NCI-H69 (cell line): ENCODE measurements at places on chromosomes 3 and 15.

GRCh38 chr15:31811641-31812040 is 218.7 kb upstream of the CHRNA7 start:
- DNase-seq = no peak

DNA sequence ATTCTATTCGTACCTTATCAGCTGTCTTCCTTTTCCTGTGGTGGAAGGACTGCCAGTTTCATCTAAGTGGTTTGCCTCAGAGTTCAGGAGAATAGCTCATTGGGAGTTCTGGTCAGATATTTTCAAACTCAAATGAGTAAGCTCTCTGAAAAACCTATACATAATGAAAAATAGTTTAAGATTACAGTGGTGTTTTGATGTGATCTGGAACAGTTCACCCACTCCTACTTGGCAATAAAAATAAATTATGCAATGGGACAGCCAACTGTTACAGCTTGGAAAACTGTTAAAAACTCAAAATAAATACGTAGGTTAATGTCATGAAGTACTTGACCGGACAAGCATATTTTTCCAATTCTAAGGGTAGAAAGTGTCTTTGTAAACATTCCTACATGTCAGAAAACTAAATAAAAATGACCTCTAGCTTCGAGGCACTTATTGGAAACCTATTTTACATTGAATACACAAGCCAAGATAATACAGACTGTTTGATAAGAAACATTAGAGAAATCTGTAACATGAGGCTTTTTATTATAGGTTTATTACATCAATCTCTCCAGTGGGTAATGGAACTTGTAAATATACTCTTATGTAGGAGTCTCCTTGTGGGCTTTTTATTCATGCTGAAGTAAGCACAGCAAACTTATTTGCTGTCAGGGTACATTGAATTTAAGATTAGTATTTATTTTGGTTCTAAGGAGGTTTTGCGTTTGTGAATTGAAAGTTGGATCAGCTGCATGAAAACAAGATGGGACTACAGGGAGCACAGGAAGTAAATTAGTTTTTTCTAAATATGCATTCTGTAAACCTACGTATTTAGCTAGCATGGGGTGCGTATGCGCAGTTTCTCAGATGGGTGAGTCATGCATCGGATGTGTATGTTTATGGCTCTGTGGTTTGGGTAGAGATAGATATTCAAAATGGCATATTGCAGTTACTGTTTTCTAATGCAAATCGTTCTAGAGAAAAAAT is 453.1 kb downstream of the IL5RA start:
- no peak for DNase-seq

DNA sequence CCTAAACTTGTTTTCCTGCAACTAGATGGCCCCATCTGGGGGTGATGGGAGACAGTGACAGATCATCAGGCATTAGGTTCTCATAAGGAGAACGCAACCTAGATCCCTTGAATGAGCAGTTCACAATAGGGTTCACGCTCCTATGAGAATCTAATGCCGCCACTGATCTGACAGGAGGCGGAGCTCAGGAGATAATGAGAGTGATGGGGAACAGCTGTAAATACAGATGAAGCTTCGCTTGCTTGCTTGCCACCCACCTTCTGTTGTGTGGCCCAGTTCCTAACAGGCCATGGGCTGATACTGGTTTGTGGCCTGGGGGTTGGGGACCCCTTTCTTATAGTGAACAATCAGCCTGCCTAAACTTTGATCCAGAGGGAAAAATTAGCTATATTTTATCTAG is 15.2 kb upstream of the C3orf49 start:
- DNase-seq = no peak

- DNase-seq = peak; percentile 88
Observed at GRCh38 chr3:136277115-136277514, 27.0 kb downstream of the PCCB start.

DNA sequence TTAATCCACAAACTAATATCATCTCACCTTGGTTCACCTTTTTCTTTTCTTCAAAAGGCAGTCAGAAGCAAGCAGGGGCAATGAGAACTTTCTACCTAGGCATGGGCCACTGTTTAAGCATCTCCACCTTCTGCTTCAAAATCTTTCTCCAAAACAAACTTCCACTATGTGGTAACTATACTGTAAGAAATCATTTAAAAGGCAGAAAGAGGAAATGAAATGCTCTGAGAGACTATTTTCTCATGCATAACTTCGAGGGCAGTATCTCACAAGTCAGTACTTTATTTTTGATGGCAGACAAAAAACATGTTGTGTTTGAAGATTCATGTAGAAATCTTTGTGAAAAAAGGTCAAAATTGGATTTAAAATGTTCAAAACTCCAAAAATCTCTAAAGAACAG is 419.7 kb downstream of the ZBTB20 start:
- DNase-seq = no peak
